Suppressor macrophage (primary cell): ENCODE measurements at places on chromosomes 12 and 14.

DNA sequence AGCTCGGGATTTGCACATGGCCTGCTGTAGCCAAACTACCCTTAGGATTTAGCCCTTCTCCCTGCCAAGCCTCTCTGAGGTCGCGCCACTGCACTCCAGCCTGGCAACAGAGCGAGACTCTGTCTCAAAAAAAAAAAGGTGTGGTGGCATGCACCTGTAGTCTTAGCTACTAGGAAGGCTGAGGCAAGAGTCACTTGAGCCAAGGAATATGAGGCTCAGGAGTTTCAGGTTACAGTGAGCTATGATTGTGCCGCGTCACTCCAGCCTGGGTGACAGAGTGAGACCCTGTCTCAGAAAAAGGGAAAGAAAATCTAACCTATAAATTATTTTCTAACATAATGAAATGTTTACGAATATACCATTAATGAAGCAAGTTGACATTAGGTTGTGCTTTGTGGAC is 29.7 kb downstream of the ESRRB start:
- DNase-seq: no peak

DNA sequence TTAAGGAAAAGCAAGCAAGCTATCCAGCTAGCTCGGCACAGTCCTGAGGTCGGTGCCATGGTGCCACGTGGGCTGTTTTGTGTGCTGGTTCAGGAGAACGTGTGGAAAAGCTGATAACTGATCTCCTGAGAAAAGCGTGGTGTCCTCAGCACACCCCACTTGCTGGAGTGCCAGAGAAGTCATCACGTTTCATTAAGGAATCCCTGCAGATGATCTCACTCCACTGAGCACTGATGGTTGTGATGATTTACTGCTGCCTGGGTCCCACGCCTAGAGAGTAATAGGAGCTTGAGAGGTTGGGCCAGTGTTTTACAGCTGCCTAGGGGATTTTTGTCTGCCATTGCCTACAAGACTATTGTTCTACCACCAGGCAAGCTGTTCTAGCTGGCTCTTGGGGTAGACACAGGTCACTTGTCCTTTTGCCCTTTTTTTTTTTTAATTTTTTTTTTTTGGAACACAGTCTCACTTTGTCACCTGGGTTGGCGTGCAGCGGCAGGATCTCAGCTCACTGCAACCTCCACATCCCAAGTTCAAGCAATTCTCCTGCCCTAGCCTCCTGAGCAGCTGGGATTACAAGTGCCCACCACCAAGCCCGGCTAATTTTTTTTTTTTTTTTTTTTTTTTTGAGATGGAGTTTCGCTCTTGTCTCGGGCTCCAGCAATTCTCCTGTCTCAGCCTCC is 42.3 kb upstream of the EVL start:
- DNase-seq: no peak

GRCh38 chr14:105093038-105093430 is 27.8 kb upstream of the GPR132 start:
- DNase-seq: peak; percentile 40

DNA sequence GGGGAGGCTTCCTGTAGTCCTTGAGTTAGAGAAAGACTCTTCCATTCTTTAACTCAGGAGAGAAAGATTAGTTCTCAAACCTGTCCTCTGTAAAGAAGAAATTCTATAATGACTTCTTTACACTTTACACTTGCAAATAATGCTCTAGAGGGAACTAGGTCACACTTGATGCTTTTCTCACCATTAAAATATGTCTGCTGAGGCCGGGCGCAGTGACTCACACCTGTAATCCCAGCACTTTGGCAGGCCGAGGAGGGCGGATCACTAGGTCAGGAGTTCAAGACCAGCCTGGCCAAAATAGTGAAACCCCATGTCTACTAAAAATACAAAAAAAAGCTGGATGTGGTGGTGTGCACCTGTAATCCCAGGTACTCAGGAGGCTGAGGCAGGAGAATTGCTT is 6.3 kb downstream of the NTN4 start:
- DNase-seq: no peak

GRCh38 chr12:10363914-10364814 is 25.7 kb downstream of the KLRK1 start:
- peak; percentile 40 for DNase-seq

- no peak for DNase-seq
These were observed 1.5 kb downstream of the ZNF605 start for GRCh38 chr12:132954471-132955048.

DNA sequence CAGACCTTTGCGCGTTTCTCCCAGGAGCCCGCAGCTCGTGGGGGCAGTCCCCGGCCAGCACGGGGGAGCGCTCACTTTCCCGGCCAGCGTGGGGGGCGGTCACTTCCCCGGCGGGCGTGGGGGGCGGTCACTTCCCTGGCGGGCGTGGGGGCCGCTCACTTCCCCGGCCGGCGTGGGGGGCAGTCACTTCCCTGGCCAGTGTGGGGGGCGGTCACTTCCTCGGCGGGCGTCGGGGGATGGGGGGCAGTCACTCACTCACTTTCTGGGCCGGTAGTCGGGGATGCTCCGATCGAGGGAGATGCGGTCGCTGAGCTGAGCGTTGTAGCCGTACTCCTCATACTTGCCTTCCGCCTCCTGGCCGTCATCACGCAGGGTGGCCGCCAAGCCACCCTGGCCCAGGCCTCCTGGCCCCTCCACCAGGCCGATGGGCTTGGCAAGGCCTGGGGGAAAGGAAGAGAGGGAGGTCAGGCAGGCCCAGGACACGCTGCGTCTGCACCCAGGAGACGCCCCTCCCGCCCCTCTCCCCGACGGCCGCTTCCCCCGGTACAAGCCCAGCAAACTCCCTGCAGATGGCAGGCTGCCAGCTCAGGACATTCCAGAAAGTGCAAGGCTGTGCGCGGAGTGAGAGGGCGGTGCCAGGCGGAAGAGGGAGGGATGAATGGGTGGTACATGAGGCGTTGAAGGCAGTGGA is 43.3 kb downstream of the GALNT9 start:
- DNase-seq: peak; percentile 9

DNA sequence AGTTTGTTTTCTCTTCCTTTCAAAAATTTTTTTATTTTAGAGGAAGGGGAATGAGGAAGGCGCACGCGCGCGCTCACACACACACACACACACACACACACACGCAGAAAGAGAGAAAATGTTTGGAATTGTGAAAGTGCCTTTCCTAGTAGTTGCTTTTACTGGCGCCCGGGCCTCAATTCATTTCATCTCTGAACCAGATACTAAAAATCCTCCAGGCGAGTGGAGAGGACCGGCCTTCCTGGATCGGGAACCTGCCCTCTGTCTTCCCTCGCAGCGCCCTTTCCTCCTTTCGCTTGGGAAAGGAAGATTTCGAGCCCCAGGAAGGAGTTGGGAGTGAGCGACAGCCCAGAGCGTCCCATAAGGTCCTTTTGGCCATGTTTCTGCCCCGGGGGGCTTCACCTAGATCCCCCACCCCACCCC is 7.8 kb upstream of the TBX3 start:
- DNase-seq: no peak

DNA sequence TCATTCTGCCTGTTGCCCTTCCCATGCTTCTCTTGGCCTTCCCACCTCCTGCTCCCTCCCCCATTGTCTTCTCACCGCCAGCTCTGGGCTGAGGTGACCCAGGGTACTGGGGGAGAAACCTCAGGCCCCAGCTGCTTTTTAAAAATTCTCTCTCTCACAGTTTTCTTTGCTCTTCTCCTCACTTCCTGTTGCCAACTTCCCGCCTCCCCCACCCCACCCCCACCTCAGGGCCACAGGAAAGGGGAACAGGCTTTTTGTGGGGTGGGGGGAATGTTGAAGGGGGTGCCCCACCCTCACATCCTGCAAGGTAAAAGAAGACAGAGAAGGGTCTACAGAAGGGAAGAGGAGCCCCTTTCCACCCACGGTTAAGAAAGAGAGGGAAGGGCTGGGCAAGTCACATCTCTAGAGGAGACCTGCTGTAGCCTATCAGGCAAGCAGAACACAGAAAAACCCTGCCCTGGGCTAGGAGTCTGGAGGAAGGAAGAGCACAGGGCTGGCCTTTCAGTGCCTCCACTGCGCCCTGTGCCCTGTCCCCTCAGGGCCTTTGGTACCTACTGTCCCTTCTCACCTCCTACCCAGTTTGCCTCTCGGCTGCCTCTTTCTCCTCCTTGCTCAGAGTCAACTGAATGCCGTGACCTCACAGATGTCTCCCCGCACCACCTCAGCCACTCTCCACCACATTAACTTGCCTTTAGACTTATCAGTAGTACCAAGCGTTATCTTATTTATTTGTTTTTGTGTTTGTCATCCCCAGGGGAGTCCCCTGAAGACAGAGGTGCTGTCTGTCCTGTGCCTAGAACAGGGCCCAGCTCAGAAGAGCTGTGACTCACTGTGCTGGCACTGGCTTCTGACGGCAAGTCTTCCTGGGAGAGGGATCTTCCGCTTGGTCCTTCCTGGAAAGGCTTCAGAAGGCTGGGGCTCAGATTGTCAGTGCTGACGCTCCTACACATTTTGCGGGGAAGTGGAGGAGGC is 1.7 kb downstream of the ARHGAP9 start:
- peak; percentile 84 for DNase-seq

DNA sequence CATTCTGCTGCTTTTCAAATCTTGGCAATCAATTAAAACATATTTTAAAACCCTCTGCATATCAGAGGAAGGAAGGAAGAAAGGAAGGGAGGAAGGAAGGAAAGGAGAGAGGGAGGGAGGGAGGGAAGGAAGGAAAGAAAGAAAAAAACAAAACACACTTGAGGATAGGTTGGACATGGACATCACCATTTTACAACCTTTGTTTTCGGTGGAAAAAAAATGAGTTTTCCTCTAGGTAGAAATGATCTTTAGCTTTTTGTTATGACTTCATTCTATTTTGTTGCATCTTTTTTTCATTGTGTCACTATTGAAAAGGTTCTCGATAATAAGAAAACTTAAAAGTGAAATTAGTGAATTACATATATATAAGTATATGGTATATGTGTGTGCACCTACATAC is 522.9 kb downstream of the NOVA1 start:
- no peak for DNase-seq

DNA sequence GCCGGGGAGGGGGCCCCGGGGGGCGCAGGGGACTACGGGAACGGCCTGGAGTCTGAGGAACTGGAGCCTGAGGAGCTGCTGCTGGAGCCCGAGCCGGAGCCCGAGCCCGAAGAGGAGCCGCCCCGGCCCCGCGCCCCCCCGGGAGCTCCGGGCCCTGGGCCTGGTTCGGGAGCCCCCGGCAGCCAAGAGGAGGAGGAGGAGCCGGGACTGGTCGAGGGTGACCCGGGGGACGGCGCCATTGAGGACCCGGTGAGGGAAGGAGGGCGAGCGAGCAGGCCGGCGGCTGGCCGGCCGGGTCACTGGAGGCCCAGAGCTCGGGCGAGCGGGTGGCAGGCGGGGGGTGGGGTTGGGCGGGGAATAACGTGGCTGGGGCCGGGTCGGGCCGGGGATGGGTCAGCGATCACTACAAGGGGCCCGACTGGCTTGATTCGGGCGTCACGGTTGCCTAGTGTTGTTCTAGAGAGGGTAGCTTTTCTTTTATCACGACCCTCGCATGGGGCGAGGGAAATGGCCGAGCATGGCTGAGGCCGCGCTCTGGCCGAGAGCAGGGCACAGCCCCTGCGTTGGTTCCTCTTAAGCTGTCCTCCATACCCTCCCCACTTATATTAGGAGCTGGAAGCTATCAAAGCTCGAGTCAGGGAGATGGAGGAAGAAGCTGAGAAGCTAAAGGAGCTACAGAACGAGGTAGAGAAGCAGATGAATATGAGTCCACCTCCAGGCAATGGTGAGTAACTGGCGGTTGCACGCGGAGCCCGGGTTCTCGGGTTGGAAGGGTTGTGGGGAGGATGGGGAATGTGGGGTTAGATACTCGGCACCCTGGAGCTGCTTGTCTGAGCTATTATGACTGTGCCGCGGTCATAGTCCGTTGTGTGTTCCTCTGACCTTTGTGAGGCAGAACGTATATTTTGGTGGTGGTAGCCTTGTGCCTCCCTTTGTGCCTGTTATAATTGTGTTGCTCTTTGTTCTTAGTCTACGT is 603 bp downstream of the PABPN1 start:
- DNase-seq: peak; percentile 43
